ENCODE measurements at places on chromosomes 4 and X. TPM values are rescaled to one million over a fixed set of nuclear protein-coding genes. Genes with fewer than 3 reads are reported as not detected.

The RAI2 gene
- total RNA-seq: 0.22 TPM

The RAB40AL gene
- total RNA-seq: 0.22 TPM

The NHS gene
- total RNA-seq: 5.6 TPM

The MND1 gene
- 12.6 TPM for total RNA-seq

The CXorf51B gene
- not detected for total RNA-seq

The HPSE gene
- 1.2 TPM for total RNA-seq

The IL13RA2 gene
- not detected for total RNA-seq

The PDGFC gene
- total RNA-seq: 2.5 TPM

The FAM90A26 gene
- not detected for total RNA-seq

The FAM3A gene
- 46.1 TPM for total RNA-seq

The MED12 gene
- 13.4 TPM for total RNA-seq

The HSFX2 gene
- total RNA-seq: 0.13 TPM

The KLHL13 gene
- total RNA-seq: 0.96 TPM

The RRH gene
- not detected for total RNA-seq

The RTL3 gene
- total RNA-seq: 0.05 TPM

The MXRA5 gene
- total RNA-seq: not detected

The UGT2B28 gene
- not detected for total RNA-seq

The WFS1 gene
- 17.9 TPM for total RNA-seq

The GPM6B gene
- 0.03 TPM for total RNA-seq

The DIPK2B gene
- not detected for total RNA-seq

The HAND2 gene
- total RNA-seq: 0.42 TPM

The MAGEA4 gene
- total RNA-seq: not detected

The EVC2 gene
- 2.5 TPM for total RNA-seq

The CT47A7 gene
- total RNA-seq: not detected

The ERAS gene
- not detected for total RNA-seq

The KIT gene
- not detected for total RNA-seq

The NALF2 gene
- 5.5 TPM for total RNA-seq

The SGMS2 gene
- 22.8 TPM for total RNA-seq

The FAM133A gene
- 0.85 TPM for total RNA-seq

The IGFBP7 gene
- total RNA-seq: 331 TPM

The C4orf51 gene
- total RNA-seq: not detected

The TXLNG gene
- total RNA-seq: 15.6 TPM

The PF4V1 gene
- not detected for total RNA-seq

The C4orf36 gene
- 2.5 TPM for total RNA-seq

The VGLL1 gene
- total RNA-seq: not detected

The ASB12 gene
- total RNA-seq: not detected

The GLA gene
- 182 TPM for total RNA-seq

The HSFX3 gene
- total RNA-seq: not detected

The GAGE12F gene
- not detected for total RNA-seq

The ADAM29 gene
- not detected for total RNA-seq

The FGF5 gene
- 0.34 TPM for total RNA-seq

The PPBP gene
- not detected for total RNA-seq

The KDM6A gene
- 12.7 TPM for total RNA-seq

The UGT2B11 gene
- total RNA-seq: 0.11 TPM

The NAA11 gene
- total RNA-seq: not detected

The FAAH2 gene
- total RNA-seq: not detected

The GLRB gene
- total RNA-seq: 0.64 TPM

The SPON2 gene
- 0.20 TPM for total RNA-seq

The BTK gene
- 0.08 TPM for total RNA-seq

The GPR82 gene
- not detected for total RNA-seq

The PARM1 gene
- total RNA-seq: 0.65 TPM

The ITIH6 gene
- not detected for total RNA-seq

The PLRG1 gene
- total RNA-seq: 60.6 TPM

The PTPN13 gene
- total RNA-seq: 3.4 TPM

The GAGE12H gene
- not detected for total RNA-seq

The GC gene
- total RNA-seq: not detected

The SPANXD gene
- total RNA-seq: not detected

The KCNE5 gene
- total RNA-seq: 0.14 TPM

The MFAP3L gene
- total RNA-seq: 3.8 TPM

The SLC6A8 gene
- total RNA-seq: 9.8 TPM

All from A549 treated with RU486 at 1 μM for 4 hours (cell line).